ENCODE measurements at places on chromosomes 5 and 9.

DNA sequence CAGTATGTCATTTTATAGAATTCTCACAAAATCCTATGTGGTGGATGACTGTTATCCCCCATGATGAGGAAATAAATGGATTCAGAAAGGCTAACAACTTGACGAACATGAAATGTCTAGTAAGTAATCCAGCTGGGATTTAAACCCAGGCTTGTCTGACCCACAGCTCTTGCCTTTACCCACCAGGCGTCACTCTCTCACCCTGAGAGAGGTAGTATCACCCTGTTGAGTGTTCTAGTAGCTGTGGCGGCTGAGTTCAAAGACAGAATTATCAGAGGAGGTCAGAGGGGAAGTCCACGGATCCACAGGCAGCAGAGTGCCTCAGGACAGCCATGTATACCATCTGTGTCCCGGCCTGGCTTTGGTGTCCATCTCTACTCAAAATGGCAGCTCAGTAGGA is 113.8 kb downstream of the ZNF462 start:
- DNase-seq = no peak

GRCh38 chr9:132717326-132717945 is 47.2 kb downstream of the GTF3C4 start:
- DNase-seq = no peak

DNA sequence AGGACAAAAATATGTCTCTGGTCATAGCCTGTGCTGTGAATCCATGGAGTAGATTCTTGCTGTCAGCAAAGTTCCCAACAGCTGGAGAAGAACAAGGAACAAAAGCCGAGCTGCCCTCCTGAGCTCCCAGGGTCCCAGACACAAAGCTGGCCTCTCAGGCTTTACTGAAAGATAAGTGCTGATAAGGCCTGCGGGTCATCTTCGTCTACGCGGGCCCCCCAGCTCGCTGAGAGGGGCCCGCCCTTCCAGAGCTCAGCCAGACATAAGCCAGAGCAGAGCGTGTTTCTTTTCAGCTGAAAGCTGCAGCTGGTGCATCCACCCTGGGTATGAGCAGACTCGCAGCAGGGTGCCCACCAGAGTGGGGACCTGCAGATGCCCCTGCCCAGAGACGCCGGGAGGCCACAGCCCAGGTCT is 84.7 kb downstream of the HSD17B3 start:
- DNase-seq = no peak

- no peak for DNase-seq
Measured at GRCh38 chr9:120921661-120922181, 4.9 kb downstream of the TRAF1 start.
